Muscle of leg (tissue), 16 donors: ENCODE measurements at places on chromosomes 12 and 14.

GRCh38 chr12:15364221-15365160 lies 42.2 kb downstream of the PTPRO start:
- H3K27ac ChIP-seq: no peak overlapping the region
- no peak overlapping the region for H3K4me3 ChIP-seq
- peak; percentile 3 for DNase-seq

DNA sequence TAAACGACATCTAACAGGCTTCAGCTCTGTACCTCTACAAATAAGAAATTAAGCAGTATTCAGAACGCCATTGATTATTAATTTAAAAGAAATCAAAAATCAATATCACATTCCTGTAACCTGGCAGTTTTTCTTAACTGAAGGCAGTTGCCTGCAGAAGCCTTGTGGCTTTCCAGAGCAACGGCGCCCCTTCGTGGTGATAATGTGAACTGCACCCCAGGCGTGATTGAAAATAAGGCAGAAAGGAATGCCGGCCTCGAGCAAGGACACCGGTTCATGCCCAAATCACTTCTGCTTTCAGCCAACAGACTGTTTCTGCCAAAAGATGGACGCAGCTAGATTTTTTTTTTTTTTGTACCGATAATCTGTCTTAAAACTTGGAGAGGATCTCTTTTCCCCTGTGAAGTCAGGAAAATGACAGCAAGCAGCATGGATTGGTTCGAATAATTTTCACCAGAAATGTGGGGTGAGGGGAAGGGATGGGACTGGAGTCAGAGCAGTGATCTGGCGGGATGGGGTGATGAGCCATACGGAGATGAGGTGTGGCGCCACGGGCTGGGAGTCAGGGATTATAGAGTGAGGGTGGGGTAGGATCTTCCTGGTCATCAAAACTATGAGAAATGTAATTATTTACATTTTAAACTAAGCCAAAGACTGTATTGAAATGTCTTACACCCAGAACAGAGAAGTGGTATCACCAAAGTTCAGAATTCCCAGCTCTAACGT lies 473.0 kb downstream of the DPF3 start:
- peak; percentile 77 for DNase-seq
- H3K27me3 ChIP-seq: no peaks in the 10 kb centered on the region
- no peak overlapping the region for H3K4me3 ChIP-seq
- no peaks in the 10 kb centered on the region for H3K4me1 ChIP-seq
- no peaks in the 10 kb centered on the region for H3K36me3 ChIP-seq

DNA sequence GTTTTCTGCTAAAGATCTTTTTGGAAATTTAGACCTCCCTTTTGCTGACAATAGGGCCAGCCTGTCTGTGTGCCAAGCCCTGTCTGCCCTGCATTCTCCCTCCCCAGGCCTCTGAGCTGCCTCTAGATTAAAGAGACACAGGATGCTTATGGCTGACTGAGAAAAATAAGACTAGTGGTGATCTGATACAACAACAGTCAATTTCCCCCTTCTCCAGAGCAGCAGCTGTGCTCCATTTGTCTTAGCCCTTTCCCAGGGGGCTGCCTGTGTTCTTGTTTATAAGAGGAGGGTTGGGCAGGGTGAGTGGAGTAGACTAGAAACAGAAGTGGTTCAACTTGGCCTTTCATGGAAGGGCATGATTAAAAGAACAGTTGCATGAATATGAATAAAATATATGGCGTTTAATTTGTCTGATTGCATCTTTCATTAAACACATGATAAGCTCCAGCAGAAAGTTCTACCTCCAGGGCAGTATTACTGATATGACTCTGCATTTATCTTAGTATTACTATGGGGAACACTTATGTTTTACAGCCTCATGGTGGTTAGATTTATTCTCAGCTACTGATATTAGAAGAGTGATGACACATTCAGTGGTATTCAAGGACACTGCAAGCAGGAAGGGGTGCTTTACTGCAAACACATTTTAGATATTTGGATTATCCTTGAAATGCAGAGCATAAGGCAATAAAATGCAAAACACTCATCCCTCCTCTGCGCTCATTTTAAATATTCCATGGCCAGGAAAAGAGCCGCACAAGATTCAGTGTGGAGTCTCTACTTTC lies 150.2 kb upstream of the CLEC14A start:
- H3K4me3 ChIP-seq: no peak overlapping the region
- DNase-seq: peak; percentile 81
- H3K4me1 ChIP-seq: peaks cover 5% of the 10 kb centered on the region
- H3K27ac ChIP-seq: no peak overlapping the region
- H3K27me3 ChIP-seq: no peaks in the 10 kb centered on the region
- no peaks in the 10 kb centered on the region for H3K36me3 ChIP-seq

GRCh38 chr12:109594556-109595317 lies 21.1 kb downstream of the MVK start:
- no peaks in the 10 kb centered on the region for H3K27me3 ChIP-seq
- H3K36me3 ChIP-seq: peaks cover 38% of the 10 kb centered on the region
- DNase-seq: peak; percentile 55
- H3K4me1 ChIP-seq: peaks cover 30% of the 10 kb centered on the region
- H3K4me3 ChIP-seq: no peak overlapping the region

- peaks cover 8% of the 10 kb centered on the region for H3K36me3 ChIP-seq
- H3K4me3 ChIP-seq: no peak overlapping the region
- no peak for DNase-seq
- no peaks in the 10 kb centered on the region for H3K27me3 ChIP-seq
Measured at GRCh38 chr12:92786045-92786444, 83.3 kb downstream of the PLEKHG7 start.

DNA sequence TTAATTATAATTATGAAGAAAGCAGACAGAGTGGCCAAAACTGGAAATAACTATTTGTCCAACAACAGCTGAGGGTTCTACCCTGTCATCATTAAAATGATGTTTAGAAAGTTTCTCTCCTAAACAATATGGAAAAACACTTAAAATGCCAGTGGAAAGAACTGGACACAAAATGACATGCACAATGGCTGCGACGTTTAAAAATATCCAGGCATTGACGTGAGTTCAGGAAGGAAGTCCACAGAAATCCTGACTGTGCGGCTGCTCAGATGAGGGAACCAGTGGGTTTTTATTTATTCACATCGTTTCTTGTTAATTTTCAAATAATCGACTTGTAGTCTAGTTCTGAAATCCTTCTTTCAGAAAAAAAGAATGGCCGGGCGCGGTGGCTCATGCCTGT lies 58.3 kb downstream of the CCNK start:
- no peaks in the 10 kb centered on the region for H3K36me3 ChIP-seq
- peaks cover 3% of the 10 kb centered on the region for H3K27me3 ChIP-seq
- peak; percentile 83 for DNase-seq
- H3K4me3 ChIP-seq: no peak overlapping the region
- peak overlapping the region; percentile 72 for H3K27ac ChIP-seq
- peaks cover 32% of the 10 kb centered on the region for H3K4me1 ChIP-seq

DNA sequence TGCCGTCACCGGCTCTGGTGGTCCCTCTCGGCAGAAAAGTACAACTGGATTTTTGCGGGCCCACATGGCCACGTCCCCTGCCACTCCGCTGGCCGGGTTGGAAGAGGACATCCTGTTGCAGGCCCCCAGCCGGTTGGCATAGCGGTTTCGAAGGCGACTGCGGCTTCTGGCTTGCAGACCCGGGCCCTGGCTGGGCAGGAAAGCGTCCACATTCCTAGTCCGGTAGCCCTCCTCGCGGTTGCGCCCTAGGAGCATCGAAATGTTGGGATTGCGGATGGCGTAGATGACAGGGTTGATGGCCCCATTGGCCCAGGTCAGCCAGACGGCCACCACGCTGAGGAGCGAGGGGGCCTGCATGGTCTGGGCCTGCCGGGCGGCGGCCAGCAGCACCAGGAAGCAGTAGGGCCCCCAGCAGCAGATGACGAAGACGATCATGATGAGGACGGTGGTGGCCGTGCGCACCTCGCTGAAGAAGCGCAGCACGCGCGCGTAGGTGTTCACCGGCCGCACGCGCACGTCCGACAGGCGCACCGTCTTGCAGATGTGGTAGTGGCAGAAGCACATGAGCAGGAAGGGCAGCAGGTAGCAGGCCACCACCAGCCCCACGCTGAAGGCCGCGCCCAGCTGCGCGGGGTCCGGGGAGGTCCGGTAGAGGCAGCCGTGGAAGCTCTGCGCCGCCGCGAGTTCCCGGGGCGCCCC lies 1.2 kb downstream of the GPR135 start:
- H3K4me3 ChIP-seq: peak overlapping the region; percentile 63
- H3K27ac ChIP-seq: no peak overlapping the region
- DNase-seq: no peak
- H3K36me3 ChIP-seq: peaks cover 17% of the 10 kb centered on the region
- peaks cover 3% of the 10 kb centered on the region for H3K27me3 ChIP-seq

GRCh38 chr12:103623716-103624115 lies 36.6 kb downstream of the STAB2 start:
- no peak overlapping the region for H3K27ac ChIP-seq
- no peaks in the 10 kb centered on the region for H3K27me3 ChIP-seq
- peaks cover 13% of the 10 kb centered on the region for H3K4me1 ChIP-seq
- no peaks in the 10 kb centered on the region for H3K36me3 ChIP-seq
- H3K4me3 ChIP-seq: no peak overlapping the region

DNA sequence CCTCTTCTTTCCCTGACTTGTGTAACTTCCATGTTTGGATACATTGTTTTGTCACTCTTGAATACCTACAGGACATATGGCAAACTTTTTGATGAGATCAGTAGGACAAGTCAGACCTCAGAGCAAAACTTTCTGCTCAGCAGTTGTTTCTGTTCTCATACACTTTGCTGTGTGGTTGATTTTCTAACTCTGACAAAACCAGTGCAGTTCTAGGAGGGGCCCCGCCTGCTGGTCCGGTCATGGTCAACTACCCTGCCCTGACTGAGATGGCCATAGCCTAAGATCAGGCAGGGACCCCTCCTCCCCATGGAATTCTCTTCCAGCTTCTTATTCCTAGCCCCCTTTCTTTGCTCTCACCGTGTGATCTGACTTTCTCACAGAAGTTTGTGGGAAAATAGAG lies 92.8 kb downstream of the OTOGL start:
- no peaks in the 10 kb centered on the region for H3K36me3 ChIP-seq
- peaks cover 12% of the 10 kb centered on the region for H3K4me1 ChIP-seq
- H3K27me3 ChIP-seq: no peaks in the 10 kb centered on the region
- H3K27ac ChIP-seq: no peak overlapping the region

GRCh38 chr14:22735096-22735495 lies 31.4 kb upstream of the OXA1L start:
- DNase-seq: no peak
- no peaks in the 10 kb centered on the region for H3K27me3 ChIP-seq
- H3K4me3 ChIP-seq: no peak overlapping the region
- no peaks in the 10 kb centered on the region for H3K36me3 ChIP-seq
- no peaks in the 10 kb centered on the region for H3K4me1 ChIP-seq

- H3K4me3 ChIP-seq: no peak overlapping the region
- no peaks in the 10 kb centered on the region for H3K36me3 ChIP-seq
- no peak overlapping the region for H3K27ac ChIP-seq
Measured at GRCh38 chr14:98928418-98928817, 343.6 kb downstream of the BCL11B start.

GRCh38 chr12:53728206-53728605 lies 954 bp upstream of the CALCOCO1 start:
- H3K4me3 ChIP-seq: no peak overlapping the region
- H3K27me3 ChIP-seq: peaks cover 3% of the 10 kb centered on the region
- H3K27ac ChIP-seq: no peak overlapping the region
- H3K36me3 ChIP-seq: peaks cover 23% of the 10 kb centered on the region
- H3K4me1 ChIP-seq: peaks cover 19% of the 10 kb centered on the region
- no peak for DNase-seq

GRCh38 chr12:19957308-19958125 lies 410.8 kb upstream of the PDE3A start:
- H3K4me1 ChIP-seq: no peaks in the 10 kb centered on the region
- H3K36me3 ChIP-seq: no peaks in the 10 kb centered on the region

DNA sequence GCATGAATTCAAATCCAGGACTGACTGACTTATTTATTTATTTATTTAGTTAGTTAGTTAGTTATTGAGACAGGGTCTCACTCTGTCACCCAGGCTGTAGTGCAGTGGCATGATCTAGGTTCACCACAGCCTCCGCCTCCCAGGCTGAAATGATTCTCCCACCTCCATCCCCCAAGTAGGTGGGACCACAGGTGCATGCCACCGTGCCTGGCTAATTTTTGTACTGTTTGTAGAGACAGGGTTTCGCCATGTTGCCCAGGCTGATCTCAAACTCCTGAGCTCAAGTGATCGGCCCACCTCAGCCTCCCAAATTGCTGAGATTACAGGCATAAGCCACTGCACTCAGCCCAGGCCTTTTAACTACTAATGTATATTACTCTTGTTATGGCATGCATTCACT lies 36.0 kb downstream of the BTG1 start:
- no peaks in the 10 kb centered on the region for H3K27me3 ChIP-seq
- DNase-seq: no peak
- peaks cover 6% of the 10 kb centered on the region for H3K4me1 ChIP-seq
- H3K27ac ChIP-seq: no peak overlapping the region

DNA sequence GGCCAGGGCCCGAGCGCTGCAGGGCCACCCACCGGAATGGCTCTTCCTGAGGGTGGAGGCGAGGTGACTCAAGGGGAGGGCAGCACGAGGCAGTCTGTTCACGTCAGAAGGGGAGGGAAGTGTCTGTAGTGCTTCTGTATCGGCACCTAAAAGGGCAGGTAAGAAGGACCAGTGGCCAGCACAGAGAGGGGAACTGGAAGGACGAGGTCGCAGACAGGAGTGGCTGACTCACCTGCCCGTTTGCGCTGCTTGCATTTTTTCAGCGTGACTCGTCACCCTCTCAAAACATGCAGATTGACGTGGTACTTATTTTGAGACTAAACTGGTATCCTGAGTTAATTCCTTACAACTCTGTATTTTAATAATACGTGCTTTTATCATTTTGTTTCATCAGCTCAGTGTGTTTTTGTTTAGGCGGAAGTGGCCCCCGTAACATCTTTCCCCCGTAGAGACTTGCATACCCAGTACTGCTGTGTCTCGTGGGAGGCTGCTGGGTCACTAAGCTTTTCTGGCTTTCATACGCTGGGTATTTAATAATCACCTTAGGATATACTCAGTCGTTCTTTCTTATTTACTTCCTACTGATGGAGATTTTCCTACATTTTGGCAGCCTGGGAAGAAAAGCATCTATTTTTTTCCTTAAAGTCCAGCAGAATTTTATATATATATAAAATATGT lies 26.4 kb downstream of the SFSWAP start:
- no peak overlapping the region for H3K27ac ChIP-seq
- H3K4me1 ChIP-seq: no peaks in the 10 kb centered on the region
- H3K4me3 ChIP-seq: no peak overlapping the region
- DNase-seq: no peak
- H3K36me3 ChIP-seq: peaks cover 57% of the 10 kb centered on the region
- H3K27me3 ChIP-seq: no peaks in the 10 kb centered on the region

DNA sequence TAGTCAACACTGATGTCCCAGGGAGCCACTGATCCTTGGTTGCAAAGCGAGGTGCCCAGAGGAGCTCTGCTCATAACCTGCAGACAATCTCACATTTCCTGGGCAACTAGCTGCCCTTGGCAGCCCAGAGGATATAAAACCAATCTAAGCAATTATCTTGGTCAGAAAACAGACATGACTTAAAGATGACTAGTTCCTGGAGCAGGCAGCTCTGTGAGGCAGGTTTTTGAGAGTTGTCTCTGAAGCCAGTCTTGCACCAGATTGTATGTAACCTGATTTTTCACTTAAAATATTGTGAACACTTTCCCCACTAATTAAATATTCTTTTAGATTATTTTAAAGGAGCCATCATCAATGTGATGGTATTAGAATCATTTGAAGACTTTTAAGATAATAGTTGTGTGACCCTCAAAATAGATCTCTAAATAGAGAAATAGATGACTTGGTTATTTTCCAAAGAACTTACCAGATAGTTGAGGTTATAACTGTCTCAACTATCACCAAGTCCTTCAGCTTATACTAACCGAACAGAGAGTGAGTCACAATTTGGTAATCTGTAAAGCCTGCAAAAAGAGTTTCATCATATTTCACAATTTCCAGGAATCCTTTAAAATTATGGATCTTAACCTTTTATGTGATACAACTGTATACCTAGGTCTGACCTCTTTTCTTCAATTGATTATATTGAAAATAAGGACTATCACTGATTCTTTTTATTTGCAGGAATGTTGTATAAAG lies 75.9 kb downstream of the LIN7A start:
- H3K4me1 ChIP-seq: no peaks in the 10 kb centered on the region
- H3K36me3 ChIP-seq: no peaks in the 10 kb centered on the region
- DNase-seq: no peak
- no peak overlapping the region for H3K27ac ChIP-seq
- H3K27me3 ChIP-seq: no peaks in the 10 kb centered on the region
